M059J (cell line): ENCODE measurements at places on chromosomes 2 and 18. TPM values are rescaled to one million over a fixed set of nuclear protein-coding genes. Genes with fewer than 3 reads are reported as not detected.
A peak's percentile ranks its signal among the peaks of the same experiment; 100 is the strongest.

DNA sequence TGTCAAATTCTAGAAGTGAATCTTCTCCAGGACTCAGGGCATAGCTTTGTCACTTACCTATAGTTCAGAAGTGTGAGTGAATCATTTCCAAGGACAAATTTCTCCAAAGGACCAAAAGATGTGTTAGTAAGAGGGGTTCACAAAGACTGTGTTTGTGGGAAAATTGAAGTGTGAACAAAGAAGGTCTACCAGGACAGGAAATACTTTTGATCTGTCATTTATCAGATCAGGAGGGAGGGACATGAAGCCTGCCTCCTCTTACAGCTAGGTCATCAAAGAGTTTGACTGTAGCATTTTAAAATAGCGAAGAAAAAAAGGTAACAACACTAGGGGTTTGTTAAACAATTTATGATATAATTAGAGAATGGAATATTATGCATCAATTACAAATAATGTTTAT, 2.0 kb upstream of the CD28 start:
- DNase-seq: no peak

DNA sequence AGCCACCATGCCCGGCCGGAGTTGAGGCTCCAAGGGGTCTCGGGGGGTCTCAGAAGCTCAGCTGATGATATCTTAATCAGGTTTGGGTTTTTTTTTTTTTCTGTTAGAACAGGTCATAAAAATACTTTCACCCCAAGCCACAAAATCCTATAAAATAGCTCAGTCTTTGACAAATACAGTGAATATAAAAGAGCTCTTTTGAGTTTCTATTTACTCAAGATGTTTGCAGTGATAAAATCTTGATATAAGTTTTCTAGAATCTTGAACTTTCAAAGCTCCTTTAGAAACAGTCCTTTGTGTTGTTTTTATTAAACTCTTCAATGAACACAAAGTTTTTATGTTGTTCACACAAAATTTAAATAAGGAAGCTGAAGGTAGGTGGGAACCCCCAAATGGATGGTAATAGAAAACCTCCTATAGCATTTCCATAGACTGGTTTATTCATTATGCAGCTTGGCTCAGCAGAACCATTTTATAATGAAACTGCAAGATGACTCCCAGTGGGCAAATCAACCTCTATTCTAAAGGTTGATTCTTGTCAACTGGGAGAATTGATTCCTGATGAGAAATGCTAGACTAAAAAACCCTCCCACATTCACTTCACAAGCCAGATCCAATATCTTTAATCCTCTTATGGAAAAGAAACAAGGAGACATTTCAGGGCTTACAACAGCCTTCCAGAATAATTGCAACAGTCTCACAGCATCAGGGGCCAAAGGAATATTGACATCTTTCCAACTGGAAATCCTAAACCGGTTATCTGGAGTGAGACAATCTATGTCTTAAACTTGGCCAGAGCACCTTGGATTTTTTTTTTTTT, 13.6 kb upstream of the NARS1 start:
- peak; percentile 37 for DNase-seq

GRCh38 chr2:217363470-217363869, 503.6 kb upstream of the TNP1 start:
- DNase-seq: no peak

DNA sequence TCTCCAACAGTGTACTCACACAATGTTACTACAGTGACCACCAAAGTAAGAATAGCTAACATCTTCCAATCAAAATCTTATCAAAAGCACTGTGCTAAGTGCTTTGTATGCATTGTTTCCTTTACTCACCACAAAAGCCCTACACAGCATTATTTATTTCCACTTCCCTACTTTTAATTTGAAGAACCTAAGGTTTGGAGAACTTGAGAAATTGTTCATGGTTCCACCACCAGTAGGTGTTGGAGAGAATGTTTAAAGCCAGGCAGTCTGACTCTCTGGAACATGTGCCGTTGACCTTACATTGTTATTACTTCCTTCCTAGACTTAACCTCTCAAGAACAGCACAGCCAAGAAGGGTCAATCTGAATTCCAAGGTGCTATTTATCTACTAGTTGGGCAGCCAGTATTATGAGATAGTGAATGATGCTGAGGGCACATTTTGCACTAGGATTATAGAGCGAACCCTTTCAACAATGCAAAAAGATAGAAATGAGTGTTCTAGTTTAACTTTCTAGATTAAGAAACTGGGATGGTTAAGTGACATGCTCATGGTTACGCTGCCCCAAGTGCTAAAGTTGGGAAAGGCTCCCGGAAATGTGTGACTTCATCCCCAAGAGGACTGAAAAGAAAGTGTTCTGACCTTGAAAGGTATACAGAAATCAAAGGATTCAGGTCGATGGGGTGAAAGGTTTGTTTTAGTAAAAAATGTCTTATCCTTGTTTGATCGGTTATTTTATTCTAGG, 55.2 kb upstream of the FAM136A start:
- DNase-seq: no peak

DNA sequence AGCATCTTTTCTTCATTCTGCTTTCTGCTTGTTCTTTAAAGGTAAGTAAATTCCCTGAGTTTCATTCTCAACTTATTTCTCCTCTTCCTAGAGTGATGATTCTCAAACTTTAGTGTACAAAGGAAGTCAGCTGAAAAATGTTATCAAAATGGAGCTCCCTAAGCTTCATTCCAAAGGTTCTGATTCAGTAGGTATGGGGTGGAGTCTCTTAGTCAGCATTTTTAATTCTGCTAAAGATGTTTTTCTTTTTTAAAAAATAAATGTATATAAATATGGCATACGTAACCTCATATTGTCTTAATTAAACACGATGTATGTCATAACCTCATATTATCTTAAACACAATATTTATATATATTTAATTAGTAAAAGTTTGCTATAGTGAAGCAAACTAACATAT, 3.1 kb upstream of the CSRNP3 start:
- no peak for DNase-seq

DNA sequence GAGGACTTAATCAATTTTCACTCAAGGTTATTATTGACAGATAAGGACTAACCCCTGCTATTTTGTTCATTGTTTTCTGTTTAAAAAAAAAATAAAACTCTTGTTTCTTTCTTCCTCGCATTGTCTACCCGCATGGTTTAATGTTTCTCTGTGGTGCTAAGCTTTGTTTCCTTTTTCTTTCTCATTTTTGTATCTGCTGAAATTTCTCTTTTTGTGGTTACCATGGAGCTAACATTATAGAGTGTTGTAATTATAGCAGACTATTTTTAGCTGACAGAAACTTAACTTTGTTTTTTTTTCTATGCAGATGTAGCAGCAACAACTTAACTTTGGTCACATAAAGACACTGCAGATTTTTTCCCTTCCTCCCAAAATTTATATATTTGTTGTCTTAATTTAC, 43.1 kb upstream of the CHN1 start:
- DNase-seq: no peak

DNA sequence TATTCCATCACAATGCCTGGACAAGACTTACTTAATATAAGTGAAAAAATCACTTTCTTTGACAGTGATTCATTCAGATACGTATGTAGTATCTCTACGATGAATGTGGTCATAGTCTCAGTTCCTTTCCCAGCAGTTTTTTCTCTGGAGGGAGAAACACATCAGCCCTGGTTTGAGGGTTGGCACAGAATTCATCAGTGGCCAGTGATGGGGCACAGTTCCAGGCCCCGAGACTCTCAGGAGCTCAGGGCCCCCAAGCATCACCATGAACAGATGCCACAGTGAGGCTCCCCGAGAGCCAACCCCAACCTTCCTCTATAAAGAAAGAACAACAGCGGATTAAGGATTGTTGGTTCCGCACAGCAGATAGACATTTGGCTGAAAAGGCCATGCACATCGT, 12.5 kb downstream of the PRKAG3 start:
- no peak for DNase-seq

GRCh38 chr2:119195001-119195400, 28.6 kb upstream of the STEAP3 start:
- DNase-seq: no peak

GRCh38 chr2:151708788-151709187, 25.5 kb downstream of the NEB start:
- DNase-seq: no peak

DNA sequence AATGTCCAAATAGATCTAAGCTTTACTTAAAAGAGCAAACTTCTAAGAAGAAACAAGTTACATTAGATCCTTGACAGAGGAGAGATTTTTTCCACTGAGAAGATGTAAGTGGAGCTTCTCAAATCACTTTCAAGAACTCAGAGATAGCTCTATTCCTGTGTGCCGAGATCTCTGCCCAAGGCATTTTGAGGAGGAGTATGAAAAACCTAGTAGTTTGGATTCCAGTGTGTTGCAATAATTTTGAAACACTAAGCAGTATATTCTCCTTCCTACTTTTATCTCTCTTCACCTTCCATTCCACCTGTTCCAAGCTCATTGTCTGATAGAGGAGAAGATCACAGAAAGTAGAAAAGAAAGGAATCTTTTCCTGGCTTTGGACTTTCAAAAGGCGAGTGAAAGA, 192.0 kb upstream of the TANK start:
- no peak for DNase-seq

DNA sequence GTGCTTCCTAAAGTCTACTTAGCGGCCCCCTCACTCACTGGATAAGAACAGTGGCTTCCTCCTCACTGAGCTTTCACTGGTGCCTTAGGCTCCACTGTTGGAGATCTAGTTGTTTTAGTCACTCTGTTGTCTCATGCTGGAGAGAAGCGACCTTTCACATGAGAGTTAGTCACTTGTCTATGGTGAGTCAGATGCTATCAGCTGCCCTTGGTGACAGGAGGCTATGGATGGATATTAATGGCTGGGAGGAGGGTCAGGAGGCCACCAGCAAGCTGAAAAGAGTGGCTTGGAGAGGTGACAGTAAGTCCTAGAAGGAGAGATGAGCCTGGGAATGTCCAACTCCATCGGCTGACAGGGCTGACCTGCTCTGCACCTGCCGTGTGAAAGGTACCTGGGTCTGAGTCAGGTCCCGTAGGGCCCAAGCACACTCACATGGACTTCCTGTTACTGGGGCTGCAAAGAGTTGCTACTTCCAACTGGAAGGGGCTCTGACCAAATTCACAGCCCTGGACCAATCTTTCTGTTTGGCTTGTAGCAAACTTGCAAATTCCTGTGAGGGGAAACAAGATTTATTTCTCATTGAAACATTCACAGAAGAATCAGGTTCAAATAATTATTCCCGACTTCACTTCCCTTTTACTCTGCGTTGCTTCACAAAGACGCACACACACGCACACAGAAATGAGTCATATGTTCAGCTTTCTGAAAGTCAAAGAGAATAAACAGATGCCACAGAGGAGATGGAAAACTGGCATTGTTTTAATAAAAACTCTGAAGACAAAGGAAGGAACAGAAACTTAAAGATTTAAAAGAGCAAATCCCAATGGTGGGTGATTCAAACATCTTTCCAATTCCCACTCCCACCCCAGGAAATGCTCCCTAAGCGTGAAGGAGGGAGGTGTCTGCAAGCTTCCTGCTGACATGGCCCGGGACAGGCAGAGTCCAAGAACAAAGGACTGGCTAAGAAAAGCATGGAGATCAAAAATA, 203.5 kb upstream of the TWIST2 start:
- peak; percentile 90 for DNase-seq

DNA sequence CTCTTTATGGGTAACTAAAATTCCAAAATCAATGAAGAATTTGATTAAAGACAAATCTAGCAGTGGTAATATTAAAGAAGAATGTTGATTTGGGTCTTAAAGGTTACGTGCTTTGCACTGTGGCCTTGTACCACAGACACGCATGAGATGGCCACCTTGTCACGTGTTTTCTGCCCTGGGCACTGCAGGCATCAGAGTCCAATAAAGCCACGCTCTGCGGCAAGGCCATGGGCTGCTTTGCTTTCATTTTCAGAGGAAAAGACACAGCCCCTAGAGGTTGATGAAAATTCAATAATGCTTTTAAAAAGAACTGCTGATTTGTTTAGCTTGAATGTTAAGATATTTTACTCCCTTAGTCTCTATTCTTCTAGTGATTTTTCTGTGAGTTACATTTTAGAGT, 30.4 kb downstream of the AOX1 start:
- DNase-seq: peak; percentile 45

DNA sequence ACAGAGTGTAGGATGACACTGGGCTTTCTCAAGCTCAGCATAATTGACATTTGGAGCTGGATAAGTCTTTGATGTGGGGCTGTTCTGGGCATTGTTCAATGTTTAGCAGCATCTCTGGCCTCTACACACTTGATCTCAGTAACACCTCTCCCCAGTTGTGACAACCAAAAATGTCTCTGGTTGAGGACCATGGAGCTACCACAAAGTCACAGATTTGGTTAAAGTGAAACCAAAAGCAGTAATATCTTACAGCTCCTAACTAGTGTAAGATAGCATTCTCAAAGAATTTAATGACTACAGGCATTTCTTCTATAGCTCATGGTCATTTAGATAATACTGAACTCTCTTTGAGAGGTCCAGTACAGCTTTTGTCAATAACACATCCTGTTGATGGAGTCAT, 23.4 kb upstream of the PAX3 start:
- DNase-seq: no peak

DNA sequence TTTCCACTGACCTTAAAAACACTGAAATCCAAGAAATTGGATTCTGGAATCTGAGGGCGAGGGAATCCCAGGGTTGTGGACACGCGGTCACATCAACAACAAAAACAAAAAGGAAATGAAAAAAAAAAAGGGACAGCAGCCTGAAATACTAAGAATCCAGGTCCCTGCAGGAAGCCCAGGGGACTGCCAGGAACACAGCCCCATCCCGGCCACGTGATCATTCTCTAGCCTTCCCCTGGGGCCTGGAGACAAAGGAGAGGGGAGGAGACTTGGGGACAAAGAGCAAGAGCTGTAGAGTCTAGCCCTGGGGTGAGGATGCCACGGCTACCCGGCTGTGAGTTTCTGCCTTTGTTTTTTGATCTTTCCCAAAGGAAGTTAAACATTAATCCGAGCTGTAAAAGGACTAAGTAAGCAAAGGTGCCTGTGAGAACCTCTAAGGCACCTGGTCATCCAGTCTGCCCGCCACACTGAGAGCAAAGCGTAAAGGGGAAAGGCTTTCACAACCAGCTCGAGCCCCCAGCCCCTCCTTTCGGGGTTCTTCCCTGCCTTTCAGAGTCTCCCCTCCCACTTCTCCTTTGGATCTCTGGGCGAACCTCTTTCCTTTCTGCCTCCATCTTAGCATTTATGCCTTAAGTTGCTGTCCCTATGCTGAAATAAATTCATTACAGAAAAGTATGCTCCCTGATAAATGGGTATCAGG, 57.9 kb upstream of the MSH2 start:
- peak; percentile 95 for DNase-seq

DNA sequence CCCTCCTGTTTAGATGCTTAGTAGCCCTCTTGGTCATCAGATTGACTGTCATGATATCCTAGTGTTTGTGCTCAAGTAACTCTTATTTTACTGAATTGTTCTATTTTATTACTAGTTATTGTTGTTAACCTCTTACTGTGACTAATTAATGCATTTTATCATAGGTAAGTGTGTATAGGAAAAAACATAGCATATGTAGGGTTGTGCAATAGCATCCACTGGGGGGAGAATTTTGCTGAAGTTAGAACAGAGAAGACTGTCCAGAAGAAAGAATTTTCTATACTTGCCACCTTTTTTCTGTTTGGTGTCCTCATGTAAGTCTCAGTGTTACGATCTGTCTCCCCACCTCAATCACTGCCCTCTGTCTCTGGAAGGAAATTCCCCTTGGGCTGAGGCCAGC, 177.4 kb downstream of the RPIA start:
- DNase-seq: no peak

LYG2 gene
- 0.84 TPM in 1 of 2 replicates, not detected in the other for total RNA-seq

HNRNPLL gene
- total RNA-seq: 30.7 and 42.8 TPM in 2 replicates
